ENCODE measurements at places on chromosomes 5 and 9.

GRCh38 chr5:67259548-67260215, 63.1 kb upstream of the CD180 start:
- DNase-seq = no peak

DNA sequence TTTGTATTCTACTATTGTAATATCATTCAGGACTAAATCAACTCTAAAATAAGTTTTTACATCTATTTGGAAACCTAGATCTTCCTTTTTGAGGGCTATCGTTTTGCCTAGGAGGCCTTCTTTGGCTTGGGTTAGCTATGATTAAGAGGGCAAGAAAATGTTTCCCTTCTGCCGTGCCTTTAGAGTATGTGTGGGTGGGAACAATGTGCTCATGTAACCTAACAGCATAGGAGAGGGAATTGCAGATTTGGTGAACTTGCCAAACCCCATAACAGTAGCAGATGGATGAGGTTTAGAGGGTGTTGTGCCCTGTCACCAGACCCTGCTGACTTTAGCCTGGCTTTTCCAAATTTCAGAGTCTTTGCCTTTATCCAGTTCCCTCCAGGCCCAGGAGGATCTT, 339.0 kb downstream of the ADGRV1 start:
- no peak for DNase-seq

DNA sequence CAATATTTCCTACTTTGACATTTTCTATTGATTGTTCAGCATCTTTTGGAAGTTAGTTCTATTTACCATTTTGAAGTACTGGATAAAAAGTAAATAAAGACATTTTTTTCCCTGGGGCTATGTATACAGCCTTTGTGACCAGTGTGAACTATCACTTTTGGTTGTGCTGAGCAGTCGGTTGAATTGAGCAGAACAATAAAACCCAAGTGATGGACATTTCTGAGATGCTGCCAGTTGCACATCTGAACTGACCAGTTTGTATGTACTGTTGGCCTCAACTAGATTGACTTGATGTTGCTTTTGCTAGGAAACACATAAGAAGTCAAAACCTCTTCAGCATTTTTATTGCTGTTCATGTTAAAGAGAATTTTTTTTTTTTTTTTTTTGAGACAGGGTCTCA, 260.2 kb upstream of the EFNA5 start:
- no peak for DNase-seq

DNA sequence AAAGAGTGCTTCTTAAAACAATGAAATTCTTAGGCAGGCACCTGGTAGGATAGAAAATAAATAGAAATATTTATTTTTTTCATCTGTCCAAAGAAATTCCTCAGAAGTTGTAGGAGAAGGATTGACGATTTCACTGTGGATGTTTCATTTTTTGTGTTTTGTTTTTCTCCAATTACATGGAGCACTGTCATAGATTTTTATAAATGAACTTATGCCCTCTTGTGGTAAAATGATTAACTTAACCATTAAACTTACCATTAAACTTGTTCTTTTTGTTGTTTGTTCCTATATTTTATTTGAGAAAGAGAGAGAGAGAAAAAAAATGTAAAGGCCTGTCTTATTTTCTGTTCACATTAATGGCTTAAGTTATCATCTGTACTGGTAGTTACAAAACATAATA, 339.2 kb downstream of the PRR16 start:
- no peak for DNase-seq

DNA sequence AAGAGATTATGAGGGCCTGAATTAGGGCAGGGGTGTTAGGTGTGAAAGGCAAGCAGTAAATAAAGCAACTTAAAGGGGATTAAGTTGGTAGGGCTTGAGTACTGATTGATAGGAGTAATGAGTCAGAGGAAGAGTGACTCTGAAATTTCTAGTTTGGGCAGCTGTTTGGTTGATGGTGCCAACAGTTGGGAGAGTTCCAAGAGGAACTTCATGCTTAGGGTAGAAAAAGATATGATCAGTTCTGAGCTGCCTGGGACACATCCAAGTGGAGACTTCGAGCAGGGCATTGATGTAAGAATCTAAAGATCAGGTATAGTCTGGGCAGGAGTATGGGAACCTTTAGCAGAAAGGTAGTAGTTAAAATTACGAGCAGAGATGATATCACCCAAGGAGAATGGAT, 10.2 kb downstream of the MAMDC2 start:
- no peak for DNase-seq

- no peak for DNase-seq
These were observed 32.2 kb downstream of the PRLR start for GRCh38 chr5:35198075-35198474.

DNA sequence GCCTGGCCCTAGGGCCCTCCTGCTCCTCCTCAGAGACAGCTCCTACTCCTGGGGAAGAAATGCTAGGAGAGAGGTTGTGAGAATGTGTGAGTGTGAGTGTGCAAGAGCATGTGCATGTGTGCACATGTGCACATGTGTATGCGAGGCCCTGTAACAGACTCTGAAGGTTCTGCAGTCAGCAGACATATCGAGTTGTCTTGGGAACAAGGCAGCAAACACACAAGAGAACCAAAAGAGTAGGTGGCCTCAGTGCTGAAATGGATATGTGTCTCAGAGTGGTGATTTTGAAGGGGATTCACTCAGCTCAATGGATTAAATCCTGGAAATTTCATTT, 50.5 kb downstream of the MVB12B start:
- no peak for DNase-seq

GRCh38 chr5:155053501-155053900, 39.9 kb downstream of the KIF4B start:
- no peak for DNase-seq

GRCh38 chr5:78660401-78660800, 11.8 kb upstream of the LHFPL2 start:
- DNase-seq = no peak

DNA sequence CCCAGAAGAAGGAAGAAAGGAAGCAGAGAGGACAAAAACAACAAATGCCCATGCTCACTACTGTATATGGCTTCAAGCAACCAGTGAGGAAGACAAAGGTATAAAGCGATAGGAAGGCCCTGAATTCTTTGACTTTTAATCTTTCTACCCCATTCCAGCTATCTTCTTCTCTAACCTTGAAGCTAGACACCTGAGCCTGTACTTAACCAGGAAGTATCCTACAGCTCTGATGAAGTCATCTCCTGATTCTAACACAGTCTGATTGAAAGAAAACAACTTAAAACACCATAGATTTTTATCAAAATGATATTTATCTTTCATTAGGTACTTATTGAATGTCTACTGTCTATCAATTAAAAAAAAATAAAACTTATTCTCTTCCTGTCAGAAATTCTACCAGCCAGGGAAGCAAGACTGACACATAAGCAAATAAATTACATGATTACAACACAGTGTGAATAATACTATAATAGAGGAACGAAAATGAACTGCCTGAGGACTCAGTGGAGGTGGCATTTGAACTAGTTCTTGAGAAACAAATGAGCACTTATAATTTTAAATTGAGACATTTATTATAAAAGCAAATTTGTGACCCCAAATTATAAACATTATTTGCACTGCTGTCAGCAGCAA, 123.3 kb upstream of the ELL2 start:
- DNase-seq = no peak

GRCh38 chr9:91346644-91347043, 15.1 kb downstream of the AUH start:
- DNase-seq = no peak

GRCh38 chr5:99926463-99926862, 608.7 kb upstream of the FAM174A start:
- no peak for DNase-seq

GRCh38 chr5:76299592-76299991, 103.5 kb upstream of the IQGAP2 start:
- no peak for DNase-seq

DNA sequence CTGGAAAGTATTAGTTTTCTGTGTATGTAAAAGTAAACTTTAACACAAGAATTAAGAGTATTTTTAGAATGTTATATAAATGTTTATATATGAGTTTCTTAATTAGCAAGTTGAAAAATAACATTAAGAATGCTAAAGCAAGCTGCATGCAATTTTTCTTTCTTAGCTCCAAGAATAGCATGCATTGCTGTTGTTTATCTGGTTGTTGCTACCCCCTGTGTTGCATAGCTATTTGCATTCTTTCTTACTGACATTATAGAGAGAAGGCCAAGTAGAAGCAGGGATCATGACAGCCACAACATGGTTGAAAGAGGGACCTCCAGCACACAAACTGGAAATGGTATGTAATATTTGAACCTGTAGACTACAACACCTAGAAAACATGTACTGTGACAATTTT, 94.8 kb downstream of the ERCC6L2 start:
- no peak for DNase-seq

GRCh38 chr5:173567548-173567947, 48.9 kb downstream of the BOD1 start:
- no peak for DNase-seq

GRCh38 chr9:36933676-36934215, 100.3 kb downstream of the PAX5 start:
- DNase-seq = no peak

DNA sequence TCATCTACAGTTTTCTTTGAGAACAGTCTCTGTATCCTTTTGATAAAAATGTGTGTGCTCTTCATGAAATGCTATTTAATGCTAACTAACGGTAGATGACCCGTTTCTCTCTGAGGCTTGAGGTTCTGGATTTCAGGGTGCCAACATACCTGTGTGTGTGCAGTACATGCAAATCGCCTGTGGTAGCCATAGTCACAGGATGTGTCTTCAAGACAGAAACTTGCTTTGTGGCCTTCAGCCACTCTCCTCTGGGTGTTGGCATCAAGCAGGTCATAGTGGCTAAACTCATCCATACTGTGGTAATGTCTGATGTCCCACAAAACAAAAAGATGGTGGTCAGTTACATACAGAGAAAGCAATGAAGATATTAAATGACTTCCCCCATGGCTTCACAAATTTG, 4.2 kb downstream of the LOX start:
- no peak for DNase-seq

DNA sequence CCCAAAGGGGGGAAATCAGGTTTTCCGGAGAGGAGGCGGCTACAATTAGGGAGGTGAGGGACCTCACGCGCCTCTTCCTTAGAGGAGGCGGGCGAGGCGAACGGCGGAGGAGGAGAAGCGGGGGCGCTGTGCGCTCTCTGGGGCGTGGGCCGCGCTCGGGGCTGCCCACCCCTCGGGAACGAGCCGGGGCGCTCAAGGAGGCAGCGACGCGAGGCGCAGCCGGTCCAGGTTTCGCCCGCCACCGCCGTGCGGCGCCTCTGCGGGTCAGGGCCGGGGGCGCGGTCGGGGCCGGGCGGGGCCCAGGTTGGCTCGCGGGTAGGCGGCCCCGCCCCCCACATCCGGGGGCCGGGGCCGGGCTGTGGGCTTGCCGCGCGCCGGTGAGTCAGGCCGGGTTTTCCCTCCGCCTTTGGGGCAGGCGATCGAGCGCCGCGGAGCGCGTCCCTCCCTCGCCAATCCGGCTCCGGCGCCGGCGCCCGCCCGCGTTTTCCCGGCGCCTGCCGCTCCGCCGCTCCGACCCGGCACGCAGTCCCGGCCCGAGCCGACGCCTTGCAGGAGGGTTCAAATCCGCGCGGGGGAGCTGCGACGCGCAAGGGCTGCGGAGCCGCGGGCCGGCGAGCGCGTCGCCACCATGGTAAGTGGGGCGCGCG, at the start of gene N4BP3:
N4BP3 (plus strand) TSS at position 392 of the 647 bp plus-strand sequence. CDS start 6,052 bp downstream, outside the sequence.
- no peak for DNase-seq

DNA sequence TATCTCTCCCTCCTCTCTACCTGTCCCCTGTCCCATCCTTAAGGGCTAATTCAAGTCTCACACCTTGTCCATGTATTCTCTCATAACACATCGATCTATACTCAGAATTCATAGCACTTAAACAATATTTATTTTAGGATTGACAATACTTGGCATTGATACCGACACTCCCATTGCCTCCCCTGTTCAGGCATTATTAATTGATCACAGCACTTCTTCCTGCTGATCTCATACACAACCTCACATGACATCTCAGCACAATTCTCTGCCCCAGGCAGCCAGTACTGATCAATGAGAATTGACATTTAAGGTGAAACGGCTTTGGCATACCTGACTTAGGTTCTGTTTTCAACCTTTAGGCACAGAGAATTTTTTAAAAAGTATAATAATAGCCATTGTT, 582.4 kb upstream of the BRINP1 start:
- DNase-seq = no peak

DNA sequence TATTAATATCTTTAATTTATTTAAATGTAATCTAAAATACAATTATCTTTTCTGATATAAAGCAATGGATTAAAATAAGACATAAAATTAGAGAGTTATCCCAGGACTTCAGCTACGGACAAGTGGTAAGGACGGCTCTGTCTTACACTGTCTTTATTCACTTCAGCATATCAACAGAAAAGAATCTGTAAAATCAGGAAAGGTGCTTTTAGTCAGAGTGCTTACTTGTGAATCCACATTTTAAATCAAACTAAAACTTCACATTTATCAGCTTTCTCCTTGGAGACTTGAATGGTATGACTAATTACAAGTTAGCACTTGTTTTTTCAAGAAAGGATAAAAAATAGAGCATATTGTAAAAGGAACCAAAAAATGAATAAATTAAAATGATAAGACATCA, 39.3 kb downstream of the ST8SIA4 start:
- DNase-seq = no peak

DNA sequence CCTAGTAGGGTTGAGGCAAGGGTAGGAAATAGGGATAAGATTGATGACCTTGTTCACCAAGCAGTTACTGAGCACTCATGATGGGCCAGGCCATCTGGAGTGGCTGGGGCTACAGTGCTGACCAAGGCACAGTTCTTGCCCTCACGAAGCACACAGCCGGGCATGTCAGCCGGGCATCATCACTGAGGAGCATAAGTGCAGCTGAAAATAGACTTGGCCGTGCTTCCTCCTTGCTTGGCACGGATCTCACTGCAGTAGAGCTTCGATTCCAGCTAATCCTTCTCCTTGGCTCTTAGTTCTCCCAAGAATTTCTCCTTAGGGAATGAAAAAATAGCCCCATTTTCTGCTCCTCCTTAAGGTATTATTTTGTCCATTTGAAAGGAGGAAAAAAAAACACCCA, 116.6 kb downstream of the NMUR2 start:
- no peak for DNase-seq

GRCh38 chr9:86767373-86767772, 179.9 kb downstream of the GAS1 start:
- DNase-seq = no peak

- no peak for DNase-seq
These were observed 85.4 kb upstream of the PLPP1 start for GRCh38 chr5:55620009-55620765.

- DNase-seq = no peak
These were observed 536.5 kb upstream of the GRIA1 start for GRCh38 chr5:152953788-152954483.

- DNase-seq = no peak
These were observed 78.5 kb upstream of the EPB41L4B start for GRCh38 chr9:109399258-109399767.

- no peak for DNase-seq
These were observed 63.5 kb downstream of the GADD45G start for GRCh38 chr9:89668216-89668865.

DNA sequence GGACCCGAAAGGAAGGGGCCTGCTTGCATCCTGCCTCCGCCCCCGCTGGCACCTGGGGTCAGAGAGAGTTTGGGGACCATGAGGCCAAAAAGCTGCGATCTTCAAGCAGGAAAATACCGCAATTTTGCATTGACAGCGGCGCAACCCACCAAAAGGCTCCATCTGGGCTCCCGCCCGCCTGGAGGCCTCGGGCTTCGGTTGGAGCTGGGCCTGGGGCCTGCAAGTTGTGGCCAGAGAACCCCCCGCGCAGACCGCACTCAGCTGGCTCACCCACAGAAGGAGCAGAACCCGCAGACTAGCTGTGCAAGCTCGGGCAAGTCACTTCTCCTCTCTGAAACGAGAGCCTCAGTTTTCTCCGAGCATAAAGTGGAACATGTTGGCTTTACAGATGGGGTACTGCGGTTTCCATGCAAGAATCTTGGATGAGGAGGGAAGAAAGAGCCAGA, 1.3 kb downstream of the NR5A1 start:
- no peak for DNase-seq

GRCh38 chr5:104375345-104375744, 812.8 kb upstream of the NUDT12 start:
- no peak for DNase-seq

Measured in SIG-M5 (cell line).